ENCODE measurements at places on chromosomes 2 and 18.

DNA sequence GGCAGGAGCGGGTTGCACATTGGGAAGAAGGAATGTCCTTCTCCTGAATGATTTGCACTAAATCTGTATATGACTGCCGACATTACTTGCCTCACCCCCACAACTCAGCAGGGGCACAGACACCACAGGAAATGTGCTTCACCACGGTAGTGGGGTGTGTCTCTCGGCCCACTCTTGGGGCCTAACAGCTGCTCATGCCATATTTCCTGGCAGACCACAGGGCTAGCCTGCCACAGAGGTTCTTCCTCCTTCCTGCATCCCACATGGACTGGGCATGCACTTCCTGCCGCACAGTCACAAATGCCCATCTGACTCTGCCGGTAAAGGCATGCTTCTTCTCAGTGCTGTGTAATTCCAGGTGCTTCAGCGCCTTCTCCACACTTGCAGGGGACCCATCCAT is 10.3 kb upstream of the PAPOLG start:
- DNase-seq, result no peak

DNA sequence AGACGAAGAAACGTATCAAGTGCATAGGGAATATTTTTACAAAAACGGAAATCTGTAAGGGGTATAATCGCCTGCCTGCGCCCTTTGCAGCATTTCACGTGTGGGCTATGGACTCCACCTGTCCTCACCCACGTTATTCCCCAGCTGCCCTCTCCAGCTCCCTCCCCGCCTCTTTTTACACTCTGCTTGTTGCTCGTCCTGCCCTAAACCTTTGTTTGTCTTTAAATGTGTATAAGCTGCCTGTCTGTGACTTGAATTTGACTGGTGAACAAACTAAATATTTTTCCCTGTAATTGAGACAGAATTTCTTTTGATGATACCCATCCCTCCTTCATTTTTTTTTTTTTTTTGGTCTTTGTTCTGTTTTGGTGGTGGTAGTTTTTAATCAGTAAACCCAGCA is 169.4 kb upstream of the SIX3 start:
- DNase-seq, result no peak

GRCh38 chr2:190903693-190904450 is 23.3 kb downstream of the GLS start:
- DNase-seq, result no peak

DNA sequence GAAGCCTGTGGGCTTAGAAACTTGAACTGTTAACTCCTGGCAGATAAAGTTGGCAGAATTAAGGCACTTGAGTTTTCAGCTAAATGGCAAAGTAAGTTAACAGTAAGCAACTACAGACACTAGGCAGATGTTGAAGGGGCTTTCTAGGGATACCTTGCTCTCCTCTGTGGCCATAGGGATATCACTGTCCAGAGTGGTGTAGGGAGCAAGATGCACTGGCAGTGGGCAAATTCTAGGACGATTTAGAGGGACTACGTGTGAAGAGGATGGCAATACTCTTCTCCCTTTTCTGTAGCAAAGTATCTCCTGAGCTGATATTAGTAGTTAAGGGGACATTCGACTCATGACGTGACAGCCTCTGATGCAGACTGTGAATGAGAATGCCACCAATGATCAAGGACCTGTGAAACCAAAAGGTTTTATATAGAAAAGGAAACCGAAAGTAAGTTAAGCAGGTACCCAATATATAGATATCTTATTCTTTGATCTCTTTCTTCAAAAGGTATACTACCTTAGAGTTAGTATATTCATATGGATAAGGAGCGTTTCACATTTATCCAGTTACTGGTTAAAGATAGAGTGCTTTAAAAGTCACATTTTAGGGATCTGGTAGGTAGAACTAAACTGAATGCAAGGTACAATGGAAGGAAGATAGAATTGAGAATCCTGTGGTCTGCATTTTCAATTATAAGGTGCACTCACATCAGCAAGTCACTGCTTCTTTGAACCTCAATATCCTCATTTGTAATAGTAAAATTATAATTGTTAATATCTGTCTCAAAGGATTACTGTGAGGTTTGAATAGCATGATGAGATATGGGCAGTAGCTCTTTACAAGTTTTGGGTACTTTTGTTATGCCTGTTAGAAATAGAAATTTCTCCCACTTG is 106.4 kb downstream of the KCNH7 start:
- no peak for DNase-seq

- DNase-seq, result no peak
Observed at GRCh38 chr2:63743982-63744966, 97.4 kb upstream of the UGP2 start.

GRCh38 chr2:216030216-216030615 is 16.9 kb upstream of the MREG start:
- DNase-seq, result no peak

DNA sequence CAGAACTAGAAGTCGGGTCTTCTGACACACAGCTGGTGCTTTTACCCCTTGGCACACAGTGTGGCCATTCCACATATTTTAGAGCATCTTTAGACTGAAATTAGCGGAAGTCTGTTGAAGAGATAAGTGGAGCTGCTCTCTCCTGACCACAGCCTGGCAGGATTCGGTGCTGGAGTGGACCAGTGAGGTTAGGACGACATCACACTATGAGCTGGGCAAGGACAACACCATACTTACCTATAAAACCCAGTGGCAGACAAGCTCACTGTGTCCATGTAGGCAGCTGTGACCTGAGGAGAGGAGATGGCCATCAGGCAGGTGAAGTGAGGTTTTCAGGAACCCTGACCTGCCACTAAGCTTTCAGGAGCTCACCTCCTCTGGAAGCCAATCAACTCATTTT is 70.1 kb downstream of the XDH start:
- no peak for DNase-seq

DNA sequence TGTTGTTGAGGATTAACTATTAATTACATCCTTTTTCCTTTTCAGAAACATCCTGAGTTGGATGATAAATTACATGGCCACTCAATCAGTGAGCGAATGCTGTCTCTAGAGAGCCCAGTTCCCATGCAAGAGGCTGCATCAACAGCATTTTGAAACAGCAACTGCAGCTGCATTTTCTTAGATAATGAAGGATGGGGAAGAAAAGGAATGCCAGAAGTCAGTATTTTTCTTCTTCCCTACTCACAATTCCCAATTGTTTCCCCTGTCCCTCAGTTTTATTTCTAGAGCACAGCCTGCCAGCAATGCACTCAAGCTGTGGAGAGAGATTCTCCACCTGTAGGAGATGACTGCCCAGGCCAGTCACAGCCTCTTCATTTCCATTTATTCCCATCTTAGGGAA is 6.9 kb downstream of the SCN7A start:
- no peak for DNase-seq

GRCh38 chr2:161223139-161223732 is 63.0 kb downstream of the TANK start:
- no peak for DNase-seq

DNA sequence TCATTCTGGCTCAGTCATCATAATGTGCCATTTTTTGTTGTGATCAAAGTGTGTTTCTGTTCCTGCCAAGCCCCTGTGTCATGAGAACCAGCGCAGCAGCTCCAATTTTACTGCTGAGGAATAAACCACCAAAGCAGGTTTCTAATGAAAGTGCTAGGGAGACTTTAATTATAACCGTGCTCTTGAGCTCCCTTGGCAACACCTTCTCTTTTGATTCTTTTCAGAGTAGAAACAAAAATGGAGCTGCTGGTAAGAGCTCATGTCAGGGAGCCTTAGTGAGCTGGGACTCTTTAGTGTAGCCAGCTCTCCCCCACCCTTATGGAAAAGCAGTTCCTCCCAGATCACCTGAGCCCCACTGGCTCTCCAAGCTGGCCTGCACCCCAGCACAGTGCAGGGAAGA is 74.3 kb downstream of the LYPD1 start:
- no peak for DNase-seq

DNA sequence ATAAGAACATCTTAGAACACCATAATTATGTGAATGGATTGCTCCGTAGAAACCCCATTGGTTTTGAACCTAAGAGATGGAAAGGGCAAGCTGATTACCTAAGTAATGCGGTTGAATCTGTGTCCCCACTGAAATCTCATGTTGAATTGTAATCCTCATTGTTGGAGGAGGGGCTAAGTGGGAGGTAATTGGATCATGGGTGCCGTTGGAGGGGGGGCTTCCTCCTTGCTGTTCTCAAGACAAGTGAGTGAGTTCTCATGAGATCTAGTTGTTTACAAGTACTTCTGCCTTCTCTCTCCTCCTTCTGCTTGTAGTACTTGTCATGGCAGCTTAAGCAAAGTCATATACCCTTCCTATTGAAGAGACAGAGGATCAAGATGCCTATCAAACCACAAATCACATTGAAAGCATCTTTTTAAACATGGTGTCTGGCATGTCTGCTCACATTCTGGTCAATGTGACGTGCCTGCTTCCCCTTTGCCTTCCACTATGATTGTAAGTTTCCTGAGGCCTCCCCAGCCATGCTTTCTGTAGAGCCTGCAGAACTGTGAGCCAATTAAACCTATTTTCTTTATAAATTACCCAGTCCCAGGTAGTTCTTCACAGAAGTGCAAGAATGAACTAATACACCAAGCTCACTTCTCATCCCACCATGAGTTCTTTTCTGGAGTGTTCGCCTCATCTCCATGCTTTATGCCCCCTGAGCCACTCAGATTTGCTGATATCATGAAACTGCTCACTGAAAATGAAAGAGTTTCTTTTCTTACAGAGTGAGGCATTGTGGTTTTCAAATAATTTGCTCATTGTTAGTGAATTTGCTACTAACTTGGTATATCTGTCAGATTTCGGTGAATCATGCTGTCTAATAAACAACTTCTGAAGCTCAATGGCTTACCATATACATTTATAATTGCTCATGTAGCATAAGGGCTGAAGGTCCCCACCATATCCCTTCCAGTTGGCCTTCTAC is 23.6 kb downstream of the KCNE4 start:
- DNase-seq, result no peak

GRCh38 chr2:66268756-66269155 is 166.2 kb upstream of the MEIS1 start:
- no peak for DNase-seq

DNA sequence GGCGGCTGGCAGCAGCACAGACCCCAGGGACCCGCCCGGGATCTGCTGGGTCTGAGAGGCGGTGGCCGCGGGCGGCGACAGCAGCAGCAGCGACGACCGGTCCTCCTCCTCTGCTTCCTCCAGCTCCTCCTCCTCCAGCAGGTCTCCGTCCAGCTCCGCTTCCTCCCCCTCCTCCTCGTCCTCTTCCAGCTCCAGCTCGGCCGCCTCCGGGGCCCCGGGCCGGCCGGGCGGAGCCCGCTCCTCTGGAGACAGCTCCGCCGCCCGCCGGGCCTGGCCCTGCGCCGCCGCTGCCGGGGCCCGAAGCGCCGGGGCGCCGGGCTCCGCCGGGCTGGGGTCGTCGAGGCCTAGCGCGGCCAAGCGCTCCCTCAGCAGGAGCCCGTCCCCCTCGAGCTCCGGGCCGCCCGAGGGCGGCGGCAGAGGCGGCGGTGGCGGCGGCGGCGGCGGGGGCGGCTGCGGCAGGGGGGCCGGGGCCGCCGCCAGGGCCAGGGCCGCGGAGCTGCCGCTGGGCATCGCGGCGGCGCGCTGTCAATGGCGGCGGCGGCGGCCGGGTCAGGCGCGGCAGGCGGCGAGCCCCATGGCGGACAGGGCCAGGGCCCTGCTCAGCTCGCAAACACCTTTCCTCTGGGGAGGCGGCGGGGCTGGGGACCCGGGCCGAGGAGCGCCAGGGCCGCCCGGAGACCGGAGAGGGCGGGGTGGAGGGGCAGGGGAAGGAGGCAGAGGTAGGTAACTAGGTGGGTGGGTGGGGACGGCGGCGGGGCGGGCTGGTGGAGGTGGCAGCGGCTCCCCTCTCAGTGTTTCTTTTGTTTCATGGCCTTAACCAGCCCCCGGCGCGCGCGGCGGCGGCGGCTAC is 445 bp downstream of the MEX3C start:
- DNase-seq, result peak; percentile 81

GRCh38 chr2:38743672-38744398 is 7.3 kb downstream of the SRSF7 start:
- DNase-seq, result no peak

- peak; percentile 80 for DNase-seq
Observed at GRCh38 chr2:219041252-219041651, at the start of gene CFAP65. TSS of gene CFAP65 (minus strand) at chr2:219041516. CDS start at chr2:219039048, 2,468 bp downstream.

DNA sequence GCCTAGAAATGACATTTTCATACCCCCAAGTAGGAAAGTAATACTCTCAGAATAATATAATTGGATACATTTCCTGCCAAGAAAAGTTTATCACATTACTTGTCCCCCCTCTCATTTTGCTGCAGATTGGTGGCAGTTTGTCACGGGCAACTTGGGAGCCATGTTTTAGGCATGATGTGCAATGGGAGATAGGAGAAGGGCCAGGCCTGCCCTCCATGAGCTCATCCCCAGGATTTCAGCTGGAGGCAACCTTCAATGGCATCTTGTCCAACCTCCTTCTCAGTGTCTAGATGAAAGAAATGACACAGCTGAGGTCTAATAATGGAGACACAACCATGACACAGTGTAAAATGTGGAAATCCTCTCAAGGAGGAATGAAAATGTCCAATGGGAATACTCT is 11.4 kb upstream of the RAB31 start:
- no peak for DNase-seq

GRCh38 chr2:26346454-26347053 is at the start of gene ADGRF3:
TSS of gene ADGRF3 (minus strand) at chr2:26346789. CDS start at chr2:26346234, 555 bp downstream.
- DNase-seq, result peak; percentile 64

DNA sequence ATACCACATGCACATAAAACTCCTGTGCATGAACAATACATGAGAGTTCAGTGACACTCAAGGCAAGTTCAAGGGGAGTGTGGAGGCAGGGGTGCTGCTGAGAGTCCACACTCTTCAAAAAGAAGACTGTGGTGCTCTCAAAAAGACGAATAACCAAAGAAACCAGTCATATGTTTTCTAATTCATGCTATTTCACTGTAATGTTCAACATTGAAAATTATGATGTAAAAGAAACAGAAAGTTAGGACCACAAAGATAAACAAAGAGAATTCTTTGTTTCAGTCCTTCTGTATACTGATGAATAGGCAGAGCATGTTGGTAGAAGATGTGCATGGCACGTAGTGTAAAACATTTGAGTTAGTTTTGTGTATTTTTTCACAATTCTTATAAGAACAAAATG is 864.2 kb upstream of the LRATD1 start:
- DNase-seq, result no peak

DNA sequence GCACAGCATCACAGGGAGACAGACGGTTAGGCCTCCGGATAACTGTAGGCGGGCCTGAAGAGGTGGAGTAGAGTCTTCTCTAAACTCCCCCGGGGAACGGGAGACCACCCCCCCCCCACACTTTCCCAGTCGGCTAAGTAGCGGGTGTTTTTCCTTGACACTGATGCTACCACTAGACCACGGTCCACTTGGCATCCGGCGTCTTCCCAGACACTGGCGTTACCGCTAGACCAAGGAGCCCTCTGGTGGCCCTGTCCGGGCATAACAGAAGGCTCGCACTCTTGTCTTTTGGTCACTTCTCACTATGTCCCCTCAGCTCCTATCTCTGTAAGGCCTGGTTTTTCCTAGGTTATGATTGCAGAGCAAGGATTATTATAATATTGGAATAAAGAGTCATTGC is 25.7 kb upstream of the NCL start:
- DNase-seq, result peak; percentile 61

GRCh38 chr2:184215745-184216144 is 382.6 kb upstream of the ZNF804A start:
- DNase-seq, result no peak

- no peak for DNase-seq
Observed at GRCh38 chr2:125983364-125983763, 672.6 kb upstream of the GYPC start.

- DNase-seq, result no peak
Observed at GRCh38 chr2:64273524-64274398, 129.5 kb upstream of the PELI1 start.

GRCh38 chr2:40150266-40150665 is 301.6 kb downstream of the SLC8A1 start:
- no peak for DNase-seq

- DNase-seq, result no peak
Observed at GRCh38 chr2:39133215-39133851, 12.5 kb upstream of the SOS1 start.

Measured in glutamatergic neuron (in vitro differentiated cells).